AG20443 (cell line): ENCODE measurements at places on chromosomes 16 and 17.

- DNase-seq = no peak
Observed at GRCh38 chr17:2905696-2906501, 109.7 kb downstream of the RAP1GAP2 start.

GRCh38 chr16:86129541-86129940 lies 230.6 kb downstream of the IRF8 start:
- no peak for DNase-seq

GRCh38 chr16:75333721-75334163 lies 82.3 kb upstream of the BCAR1 start:
- DNase-seq = no peak

DNA sequence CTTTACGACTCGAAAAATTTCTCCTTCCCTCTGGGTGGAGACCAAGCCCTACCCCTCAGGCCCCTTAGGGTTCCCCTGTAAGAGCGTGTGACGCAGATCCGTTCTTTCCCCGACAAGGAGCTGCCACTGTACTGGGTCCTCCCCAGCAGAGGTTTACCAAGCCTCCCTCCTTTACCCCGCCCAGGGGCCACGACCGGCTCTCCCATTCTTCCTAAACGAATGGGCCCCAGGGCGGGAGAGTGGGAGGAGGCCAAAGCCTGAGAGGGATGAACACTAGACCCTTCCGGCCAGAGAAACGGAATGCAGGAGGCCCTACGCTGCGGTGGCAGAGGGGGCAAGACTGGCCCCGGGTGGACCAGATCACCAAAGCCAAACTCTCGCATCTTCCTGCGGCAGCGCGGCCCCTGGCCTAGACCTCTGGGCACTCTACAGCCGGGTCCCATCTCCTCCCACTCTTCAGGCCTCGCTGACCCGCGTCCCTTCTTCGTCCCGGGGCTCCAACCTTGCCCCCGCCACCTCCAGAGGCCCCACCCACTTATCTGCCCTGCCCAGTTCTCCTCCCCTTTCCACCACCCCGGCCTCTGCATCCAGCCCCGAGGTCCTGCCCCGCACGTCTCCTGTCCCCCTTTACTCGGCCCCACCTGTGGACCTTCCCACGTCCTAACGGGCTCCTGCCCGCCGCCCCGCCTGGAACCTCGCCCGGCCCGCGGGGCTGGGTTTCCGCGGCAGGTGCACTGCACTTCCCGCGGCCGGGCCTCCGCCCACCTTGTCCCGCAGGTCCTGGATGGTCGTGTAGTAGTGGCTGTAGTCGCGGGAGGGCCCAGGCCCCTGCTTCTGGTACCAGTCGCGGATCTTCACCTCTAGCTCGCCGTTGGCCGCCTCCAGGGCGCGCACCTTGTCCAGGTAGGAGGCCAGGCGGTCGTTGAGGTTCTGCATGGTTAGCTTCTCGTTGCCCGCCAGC lies 765 bp downstream of the KRT19 start:
- peak; percentile 55 for DNase-seq

DNA sequence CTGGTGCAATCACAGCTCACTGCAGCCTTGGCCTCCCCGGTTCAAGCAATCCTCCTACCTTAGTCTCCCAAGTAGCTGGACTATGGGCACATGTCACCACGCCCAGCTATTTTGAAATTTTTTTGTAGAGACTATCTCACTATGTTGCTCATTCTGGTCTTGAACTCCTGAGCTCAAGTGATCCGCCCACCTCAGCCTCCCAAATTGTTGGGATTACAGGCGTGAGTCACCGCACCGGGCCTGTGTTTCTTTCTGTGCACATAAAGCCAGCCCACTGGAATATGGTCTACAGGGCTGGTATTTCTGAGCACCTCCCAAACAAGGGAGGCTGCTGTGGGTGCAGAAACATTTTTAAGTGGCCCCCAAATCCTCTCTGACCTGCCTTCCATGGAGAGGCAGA lies 8.4 kb downstream of the TMEM95 start:
- no peak for DNase-seq

DNA sequence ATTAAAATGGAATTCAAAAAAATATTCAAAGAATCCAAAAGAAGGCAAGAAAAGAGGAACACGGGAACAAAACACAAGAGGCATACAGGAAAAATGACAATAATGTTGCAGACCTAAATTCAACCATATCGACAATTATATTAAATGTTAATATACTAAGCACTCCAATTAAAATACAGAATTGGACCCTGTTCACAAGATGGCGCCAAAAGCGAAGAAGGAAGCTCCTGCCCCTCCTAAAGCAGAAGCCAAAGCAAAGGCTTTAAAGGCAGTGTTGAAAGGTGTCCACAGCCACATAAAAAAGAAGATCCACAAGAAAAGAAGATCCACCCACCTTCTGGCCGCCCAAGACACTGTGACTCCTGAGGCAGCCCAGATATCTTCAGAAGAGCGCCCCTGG lies 6.3 kb upstream of the XAF1 start:
- no peak for DNase-seq

DNA sequence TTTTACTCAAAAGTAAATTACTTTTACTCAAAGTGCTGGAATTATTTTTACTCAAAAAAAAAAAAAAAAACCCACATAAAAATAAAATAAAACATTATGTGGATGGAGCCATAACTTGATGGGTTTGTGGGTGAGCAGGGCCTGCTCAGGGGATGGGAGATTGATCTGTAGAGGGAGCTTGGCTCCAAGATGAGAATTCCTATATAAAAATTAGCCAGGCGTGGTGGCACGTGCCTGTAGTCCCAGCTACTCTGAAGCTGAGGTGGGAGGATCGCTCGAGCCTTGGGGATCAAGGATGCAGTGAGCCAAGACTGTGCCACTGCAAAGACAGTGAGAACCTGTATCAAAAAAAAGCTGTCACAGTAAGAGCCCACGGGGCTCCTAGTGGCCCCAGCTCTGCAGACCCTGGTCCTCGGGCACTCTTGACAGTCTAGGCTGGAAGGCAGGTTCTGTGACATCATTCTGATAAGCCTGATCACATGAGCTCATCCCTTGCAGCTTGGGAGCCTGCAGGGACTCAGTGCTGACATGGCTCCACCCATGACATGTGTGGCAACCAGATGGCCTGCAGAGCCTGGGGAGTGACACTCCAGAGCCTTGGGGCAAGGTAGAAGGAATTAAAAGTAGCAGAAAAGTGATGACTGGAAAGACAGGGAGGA lies 42.5 kb downstream of the ST3GAL2 start:
- peak; percentile 70 for DNase-seq

GRCh38 chr17:69872675-69873262 lies 202.3 kb upstream of the KCNJ16 start:
- no peak for DNase-seq
